LNCaP clone FGC (cell line): ENCODE measurements at places on chromosomes 7 and 10.
A peak's percentile ranks its signal among the peaks of the same experiment; 100 is the strongest.

DNA sequence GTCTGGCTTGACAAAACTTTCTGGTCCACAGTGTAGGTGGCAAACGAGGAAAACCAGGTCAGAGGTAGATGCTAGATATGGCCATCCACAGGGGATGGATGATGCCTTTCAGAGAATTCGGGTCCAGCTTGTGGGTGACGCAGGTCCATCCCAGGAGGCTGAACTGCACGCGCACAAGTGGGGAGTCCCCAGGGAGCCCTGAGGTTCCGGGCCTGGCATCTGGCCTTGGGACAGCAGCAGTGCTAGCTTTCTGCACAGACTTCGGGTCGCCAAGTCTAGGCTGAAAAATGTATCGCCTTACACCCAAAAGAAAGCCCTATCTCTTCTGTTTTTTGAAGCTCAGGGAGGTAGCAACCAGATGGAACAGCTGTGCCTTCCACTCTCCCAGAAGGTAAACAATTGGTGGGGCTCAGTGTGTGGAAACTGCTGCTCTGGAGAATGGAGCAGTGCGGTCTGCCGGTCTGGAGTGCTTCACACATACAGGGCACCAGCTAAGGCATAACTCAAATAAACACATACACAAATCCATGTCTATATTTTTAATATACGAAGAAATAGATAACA is 119.3 kb upstream of the ACBD5 start:
- no peak for DNase-seq

- no peak for DNase-seq
Measured at GRCh38 chr10:75658915-75659314, 227.5 kb downstream of the LRMDA start.

DNA sequence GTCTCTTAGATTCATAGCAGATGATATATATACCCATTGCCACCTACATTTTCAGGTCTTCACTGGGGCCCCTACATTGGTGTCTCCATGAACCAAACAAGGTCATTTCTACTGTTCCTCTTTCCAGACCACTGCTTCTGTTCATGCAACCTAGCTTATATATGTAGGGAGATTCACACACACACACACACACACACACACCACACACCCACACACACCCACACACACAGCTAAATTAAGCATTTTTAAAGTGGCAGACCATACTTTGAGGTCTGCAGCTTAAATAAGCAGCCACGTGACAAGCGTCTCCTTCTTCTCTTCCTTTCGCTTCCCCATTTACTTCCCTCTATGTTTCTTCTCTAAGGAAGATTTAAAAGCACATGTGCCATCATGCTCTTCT is 70.0 kb upstream of the CC2D2B start:
- no peak for DNase-seq

DNA sequence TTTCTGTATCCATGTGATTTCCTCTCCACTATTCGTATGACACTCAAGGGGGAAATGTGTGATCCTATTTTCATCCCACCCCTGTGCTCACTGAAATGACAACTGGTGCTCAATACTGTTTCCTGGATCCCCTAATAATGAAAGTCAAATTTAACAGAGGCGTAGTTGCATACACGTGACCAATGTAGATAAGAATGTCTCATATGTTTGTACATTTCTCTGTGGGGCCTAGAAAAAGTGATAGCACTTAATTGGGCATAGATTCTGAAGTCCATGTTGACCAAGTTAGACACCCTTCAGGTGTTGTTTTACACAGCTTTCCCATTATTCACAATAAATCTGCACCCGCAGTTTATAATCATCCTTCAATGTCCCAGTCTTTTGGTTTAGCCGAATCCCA is 59.1 kb downstream of the JAZF1 start:
- DNase-seq = no peak

DNA sequence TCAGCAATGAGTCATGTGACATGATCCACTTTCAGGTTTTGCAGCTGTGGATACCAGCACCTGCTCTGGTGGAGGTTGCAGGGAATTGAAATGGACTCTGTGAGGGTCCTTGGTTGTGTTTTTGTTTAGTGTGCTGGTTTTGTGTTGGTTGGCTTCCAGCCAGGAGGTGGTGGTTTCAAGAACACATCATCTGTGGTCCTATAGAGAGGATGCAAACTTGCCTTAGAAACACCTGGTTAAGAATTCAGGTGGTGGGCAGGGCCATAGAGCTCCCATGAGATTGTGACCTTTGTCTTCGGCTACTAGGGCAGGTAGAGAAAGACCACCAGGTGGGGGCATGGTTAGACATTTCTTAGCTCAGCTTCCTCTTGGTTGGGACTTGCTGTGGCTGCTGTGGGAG is 59.2 kb upstream of the CYP2C9 start:
- DNase-seq = no peak

- DNase-seq = no peak
Measured at GRCh38 chr7:91033574-91033973, 230.7 kb upstream of the FZD1 start.

DNA sequence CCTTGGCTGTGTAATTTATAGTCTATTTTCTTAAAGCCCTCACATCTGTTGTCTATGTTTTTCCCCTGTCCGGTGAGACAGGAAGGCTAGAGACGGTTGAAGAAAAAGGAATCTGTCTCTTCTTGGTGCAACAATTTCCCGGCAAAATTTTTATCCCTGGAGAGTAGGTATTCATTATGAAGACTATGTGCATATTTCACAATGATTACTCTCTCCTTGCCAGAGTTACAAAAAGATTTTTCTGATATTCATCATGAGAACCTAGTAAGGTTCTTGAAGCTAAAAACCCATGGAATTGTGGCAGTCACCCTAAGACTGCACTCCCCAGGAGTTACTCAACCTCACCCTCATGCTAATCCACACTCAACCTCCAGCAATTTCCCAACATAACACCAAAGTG is 55.0 kb upstream of the GHITM start:
- no peak for DNase-seq

- no peak for DNase-seq
Measured at GRCh38 chr10:63391812-63392211, 74.0 kb downstream of the JMJD1C start.

- no peak for DNase-seq
Measured at GRCh38 chr10:14543046-14543903, 212.6 kb upstream of the FRMD4A start.

DNA sequence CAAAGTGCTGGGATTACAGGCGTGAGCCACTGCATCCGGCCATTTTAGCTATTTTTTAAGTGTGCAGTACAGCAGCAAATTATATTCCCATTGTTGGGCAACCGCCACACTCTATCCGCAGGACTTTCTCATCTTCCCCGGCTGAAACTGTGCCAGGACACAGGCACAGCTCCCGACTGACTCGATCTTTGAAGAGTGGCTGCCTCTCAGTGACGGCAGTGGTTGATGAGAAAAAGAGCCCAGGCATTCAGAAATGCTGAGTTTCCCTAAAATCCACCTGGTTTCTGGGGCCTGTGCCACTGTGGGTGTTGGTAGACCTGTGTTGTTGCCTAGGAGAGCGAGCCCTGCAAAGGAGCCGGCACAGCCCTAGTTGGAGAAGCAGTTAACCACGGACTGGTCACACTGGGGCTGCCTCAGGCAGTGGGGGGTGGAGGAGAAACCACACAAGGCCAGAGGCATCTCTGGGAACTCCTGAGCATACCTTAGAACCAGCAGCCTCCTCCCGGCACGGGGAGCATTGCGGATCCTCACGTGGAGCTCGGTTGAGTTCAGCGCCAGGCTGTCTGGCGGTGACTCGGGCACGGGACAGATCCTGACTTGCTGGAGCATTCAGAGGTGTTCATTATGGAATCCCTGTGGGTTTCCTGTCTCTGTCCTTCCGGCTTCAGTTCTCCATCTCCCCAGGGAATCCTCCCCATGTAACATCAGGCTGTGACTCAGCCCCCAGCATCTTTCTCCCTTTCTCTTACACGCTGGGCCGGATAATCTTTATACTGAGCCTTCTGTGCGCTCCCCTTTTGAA is 16.2 kb downstream of the PFKFB3 start:
- DNase-seq = no peak

GRCh38 chr7:149833495-149834130 is 4.6 kb upstream of the ZNF862 start:
- no peak for DNase-seq

- no peak for DNase-seq
Measured at GRCh38 chr7:21922605-21923004, 23.1 kb downstream of the CDCA7L start.

- no peak for DNase-seq
Measured at GRCh38 chr10:110252151-110252550, 44.7 kb downstream of the MXI1 start.

GRCh38 chr7:159025161-159025779 is 119.4 kb downstream of the VIPR2 start:
- no peak for DNase-seq

DNA sequence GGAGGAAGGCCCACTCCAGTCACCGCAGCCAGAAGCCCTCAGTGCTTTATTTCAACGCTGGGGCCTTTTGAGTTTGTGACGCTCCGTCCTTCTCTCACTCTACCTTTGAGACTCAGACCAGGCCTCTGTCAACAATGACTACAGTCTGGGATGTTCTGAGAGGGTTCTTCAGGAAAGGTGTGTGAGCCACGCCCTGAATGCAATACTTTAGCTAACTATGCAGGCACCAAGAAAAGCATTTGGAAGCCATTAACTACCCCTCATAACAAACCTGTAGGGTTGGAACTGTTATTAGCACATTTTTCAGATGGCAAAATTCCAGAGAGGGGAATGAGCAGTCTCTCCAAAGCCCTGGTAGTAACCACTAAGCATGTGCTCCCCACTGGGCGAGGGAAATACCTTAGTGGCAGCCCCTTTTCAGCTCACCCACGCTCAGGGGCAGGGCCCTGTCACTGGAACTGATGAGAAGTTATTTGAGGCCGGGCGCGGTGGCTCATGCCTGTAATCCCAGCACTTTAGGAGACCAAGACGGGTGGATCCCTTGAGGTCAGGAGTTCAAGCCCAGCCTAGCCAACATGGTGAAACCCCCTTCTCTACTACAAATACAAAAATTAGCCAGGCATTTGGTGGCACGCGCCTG is 5.7 kb upstream of the ARPC1B start:
- no peak for DNase-seq

GRCh38 chr10:98090822-98091221 is 43.6 kb upstream of the R3HCC1L start:
- no peak for DNase-seq

- DNase-seq = no peak
Measured at GRCh38 chr7:29629507-29629906, 65.9 kb downstream of the PRR15 start.

DNA sequence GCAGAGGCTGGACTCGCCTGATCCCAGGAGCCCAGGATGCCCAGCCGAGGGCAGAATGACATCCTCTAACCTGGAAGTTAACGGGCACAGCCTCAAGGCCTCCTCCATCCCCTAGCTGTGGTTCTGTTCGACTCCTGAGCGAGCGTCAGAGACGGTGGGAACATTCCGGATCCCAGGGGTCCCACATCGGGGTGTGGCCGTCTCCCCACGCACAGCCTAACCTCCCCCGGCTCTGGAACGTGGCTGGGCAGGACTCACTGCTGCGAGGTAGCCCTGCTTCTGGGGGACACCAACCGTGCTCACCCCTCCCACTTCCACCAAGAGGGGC is 8.4 kb downstream of the FOXL3 start:
- DNase-seq = no peak

DNA sequence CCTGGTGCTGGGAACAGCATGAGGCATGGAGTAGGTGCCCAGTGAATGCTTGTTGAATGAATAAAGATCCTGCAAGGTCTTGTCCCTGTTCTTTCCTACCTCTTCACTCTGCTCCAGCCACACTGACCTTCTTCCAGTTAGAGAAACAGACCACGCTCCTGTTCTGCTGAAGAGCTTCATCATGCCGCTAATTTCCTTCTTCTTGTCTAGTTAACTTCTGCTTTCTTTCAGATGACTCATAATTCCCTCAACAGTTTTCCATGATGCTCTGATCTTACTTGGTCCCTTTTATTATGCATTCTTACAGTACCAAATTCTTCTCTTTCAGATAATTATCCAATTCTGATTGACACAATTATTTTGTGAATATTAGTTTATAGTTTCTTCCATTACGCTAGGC is 59.5 kb upstream of the C1QL3 start:
- DNase-seq = no peak

DNA sequence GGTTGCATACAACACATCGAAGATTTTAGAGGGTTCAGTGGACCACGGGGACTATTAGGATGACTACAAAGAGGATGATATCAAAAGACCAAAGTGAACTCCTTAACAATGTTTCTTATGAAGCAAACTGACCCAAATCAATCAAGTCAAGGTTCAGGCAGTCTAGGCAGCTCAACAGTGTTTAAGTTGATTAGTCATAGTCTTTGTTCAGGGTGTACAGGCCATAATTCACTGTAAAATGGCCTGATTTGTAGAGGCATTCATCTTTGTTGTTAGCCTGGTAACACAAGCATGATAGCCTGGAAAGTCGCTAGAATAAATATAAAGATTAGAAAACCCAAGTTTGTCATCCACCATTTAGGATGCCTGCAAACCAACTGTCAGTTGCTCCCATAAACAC is 32.6 kb downstream of the ANTXRL start:
- no peak for DNase-seq

GRCh38 chr7:26090927-26091519 is 61.0 kb upstream of the NFE2L3 start:
- peak; percentile 41 for DNase-seq

- DNase-seq = no peak
Measured at GRCh38 chr10:17406036-17406834, 48.2 kb downstream of the ST8SIA6 start.

- DNase-seq = no peak
Measured at GRCh38 chr10:101987136-101987535, 68.8 kb downstream of the ARMH3 start.

DNA sequence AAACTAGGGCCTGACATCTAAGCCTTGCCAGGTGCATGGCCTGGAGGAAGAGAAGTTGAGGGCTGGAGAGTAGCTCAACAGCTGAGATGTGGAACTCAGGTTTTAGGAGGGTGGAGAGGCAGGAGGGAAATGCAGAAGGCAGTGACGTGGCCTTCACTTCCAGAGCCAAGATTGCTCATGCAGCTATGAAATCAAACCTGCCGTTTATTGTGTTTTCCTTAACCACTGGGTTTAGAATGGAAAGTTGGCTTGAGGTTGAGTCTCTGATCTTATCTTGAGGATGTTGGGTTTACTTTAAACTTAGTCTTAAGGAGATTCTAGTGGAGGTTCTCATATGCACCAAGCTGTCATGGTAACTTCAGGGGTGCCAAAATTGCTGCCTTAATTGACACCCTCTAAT is 178.6 kb downstream of the SORCS3 start:
- peak; percentile 67 for DNase-seq

DNA sequence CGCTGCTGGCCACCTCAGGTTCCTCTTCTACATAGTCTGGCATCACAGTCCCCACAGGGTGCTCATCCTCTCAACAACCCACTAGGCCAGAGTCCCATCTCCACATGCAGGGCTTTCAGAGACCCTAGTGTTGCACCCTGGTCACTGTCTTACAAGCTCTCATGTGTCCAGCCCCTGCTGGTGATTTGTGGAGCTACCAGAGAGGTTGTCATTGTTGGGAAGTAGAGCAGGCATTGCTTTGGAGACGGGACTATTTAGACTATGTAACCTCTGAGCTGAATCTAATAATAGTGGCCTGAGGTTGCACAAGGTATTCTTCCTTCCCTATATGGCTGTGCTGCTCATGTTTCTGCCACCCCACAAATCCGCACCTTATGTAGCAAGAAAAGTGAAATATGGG is 135.3 kb upstream of the VWC2 start:
- no peak for DNase-seq
